Right atrium auricular region (tissue), 2 donors: ENCODE measurements at places on chromosomes 6 and 20. TPM values are rescaled to one million over a fixed set of nuclear protein-coding genes. Genes with fewer than 3 reads are reported as not detected.

The CTSZ gene
- total RNA-seq = 152 TPM

The DAAM2 gene
- 9.7 TPM for total RNA-seq

The WFDC6 gene
- not detected for total RNA-seq

The KCNK5 gene
- 1.1 TPM for total RNA-seq

The MMUT gene
- 20.1 TPM for total RNA-seq

The KIF6 gene
- not detected for total RNA-seq

The CCN5 gene
- total RNA-seq = 118 TPM

The BTN3A1 gene
- total RNA-seq = 6.6 TPM

The MICA gene
- total RNA-seq = 11.1 TPM

The LY6G6C gene
- total RNA-seq = not detected
